ENCODE measurements at places on chromosomes 2 and 18.
A peak's percentile ranks its signal among the peaks of the same experiment; 100 is the strongest.

DNA sequence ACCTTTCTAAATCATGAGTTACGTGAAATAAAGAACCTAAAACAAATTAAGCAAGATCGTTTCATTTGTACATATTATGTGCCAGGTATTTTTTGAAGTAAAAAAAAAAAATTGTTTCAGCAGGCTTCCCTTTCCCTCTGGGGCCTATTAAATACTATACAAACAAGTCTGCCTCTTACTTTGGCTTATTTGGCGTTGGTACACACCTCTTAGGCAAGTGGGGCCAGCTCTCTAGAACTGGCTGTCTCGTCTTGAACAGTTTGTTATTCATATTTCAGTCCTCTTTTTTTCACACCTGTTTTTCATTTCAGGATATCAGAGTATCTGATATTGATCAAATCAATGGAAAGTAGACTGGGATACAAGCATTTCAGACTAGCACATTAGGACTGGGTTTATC is 27.4 kb upstream of the PPP3R1 start:
- no peak for DNase-seq

- DNase-seq, result no peak
Observed at GRCh38 chr2:177024765-177025164, 187.8 kb upstream of the HNRNPA3 start.

- no peak for DNase-seq
Observed at GRCh38 chr2:102042196-102043081, 50.7 kb downstream of the IL1R2 start.

DNA sequence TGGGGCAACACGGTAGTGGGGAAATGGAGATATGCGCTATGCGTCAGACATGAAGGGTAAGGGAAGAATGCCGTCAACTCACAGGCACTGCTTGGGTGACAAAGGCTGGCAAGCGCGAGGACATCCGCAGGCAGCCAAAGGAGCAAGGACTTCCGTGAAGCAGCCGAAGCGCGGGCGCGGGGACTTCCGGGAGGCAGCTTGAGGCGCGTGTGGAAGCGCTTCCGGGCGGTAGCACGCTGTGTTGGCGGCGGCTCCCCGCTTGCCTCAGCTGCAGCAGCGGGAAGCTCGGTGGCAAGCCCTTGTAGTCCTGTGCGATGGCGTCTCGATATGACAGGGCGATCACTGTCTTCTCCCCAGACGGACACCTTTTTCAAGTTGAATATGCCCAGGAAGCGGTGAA is at the start of gene PSMA8:
TSS of gene PSMA8 (plus strand) at position 218 of the 400 bp plus-strand sequence. CDS start at position 315, 97 bp downstream.
- DNase-seq, result peak; percentile 41

- DNase-seq, result no peak
Observed at GRCh38 chr2:144471305-144472045, 48.4 kb downstream of the ZEB2 start.

- no peak for DNase-seq
Observed at GRCh38 chr2:66432801-66433694, 1.9 kb upstream of the MEIS1 start.

Measured in stimulated activated naive CD4-positive, alpha-beta T cell (primary cell).